ENCODE measurements at places on chromosomes 2 and 18. TPM values are rescaled to one million over a fixed set of nuclear protein-coding genes. Genes with fewer than 3 reads are reported as not detected.
A peak's percentile ranks its signal among the peaks of the same experiment; 100 is the strongest.

- H3K36me3 ChIP-seq, result no peaks in the 10 kb centered on the region
- DNase-seq, result no peak
- H3K27me3 ChIP-seq, result no peaks in the 10 kb centered on the region
- H3K27ac ChIP-seq, result no peak overlapping the region
These were observed 2.6 kb upstream of the ASXL3 start for GRCh38 chr18:33575451-33575850.

- H3K36me3 ChIP-seq, result no peaks in the 10 kb centered on the region
- no peaks in the 10 kb centered on the region for H3K27me3 ChIP-seq
- H3K27ac ChIP-seq, result no peak overlapping the region
- no peaks in the 10 kb centered on the region for H3K4me1 ChIP-seq
- DNase-seq, result no peak
These were observed 277.9 kb upstream of the HS6ST1 start for GRCh38 chr2:128596396-128597120.

DNA sequence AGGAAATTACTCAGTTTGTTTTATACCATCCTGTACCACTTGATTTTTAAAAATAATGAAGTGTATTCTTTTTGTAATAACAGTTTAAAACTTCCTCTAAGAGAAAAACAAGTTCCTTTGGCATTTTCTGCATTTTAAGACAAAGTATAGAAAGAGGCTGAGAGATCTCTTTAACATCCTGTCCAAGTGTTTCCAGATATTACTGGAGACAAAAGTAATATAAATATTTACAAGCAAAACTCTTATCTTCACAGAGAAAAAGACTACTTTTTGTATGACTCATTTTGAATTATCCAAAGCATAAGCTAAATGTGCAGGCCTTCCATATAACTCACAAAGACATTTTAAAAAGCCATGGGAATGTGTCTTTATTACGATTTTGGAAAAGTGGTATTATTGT is 221.1 kb downstream of the RDH14 start:
- no peak overlapping the region for H3K27ac ChIP-seq
- no peak overlapping the region for H3K4me3 ChIP-seq
- no peak for DNase-seq
- no peaks in the 10 kb centered on the region for H3K4me1 ChIP-seq

GRCh38 chr2:134417968-134418582 is 164.2 kb downstream of the MGAT5 start:
- H3K4me1 ChIP-seq, result peaks cover 5% of the 10 kb centered on the region
- H3K27ac ChIP-seq, result no peak overlapping the region
- H3K36me3 ChIP-seq, result no peaks in the 10 kb centered on the region
- H3K4me3 ChIP-seq, result no peak overlapping the region

DNA sequence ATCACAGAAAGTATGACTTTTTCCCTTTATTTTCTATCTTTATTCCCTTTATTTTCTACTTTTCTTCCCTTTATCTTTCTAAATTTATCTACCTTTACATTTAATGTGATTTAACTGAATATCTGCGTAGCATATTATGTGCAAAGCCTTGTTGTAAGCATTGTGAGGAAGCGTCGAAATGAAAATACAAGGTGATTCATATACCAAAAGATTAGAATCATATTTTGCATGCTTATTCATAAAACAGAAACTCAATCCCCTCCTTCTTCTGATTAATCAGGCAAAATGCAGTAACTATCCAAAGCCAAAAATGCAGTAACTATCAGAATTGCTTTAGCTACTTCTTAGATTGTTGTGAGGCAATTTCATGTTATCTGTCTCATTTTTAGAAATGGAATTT is 393.0 kb downstream of the CDH19 start:
- no peaks in the 10 kb centered on the region for H3K4me1 ChIP-seq
- H3K36me3 ChIP-seq, result no peaks in the 10 kb centered on the region
- DNase-seq, result no peak
- no peak overlapping the region for H3K4me3 ChIP-seq
- H3K27me3 ChIP-seq, result no peaks in the 10 kb centered on the region

- no peak overlapping the region for H3K4me3 ChIP-seq
- no peak overlapping the region for H3K27ac ChIP-seq
- no peaks in the 10 kb centered on the region for H3K36me3 ChIP-seq
- H3K27me3 ChIP-seq, result no peaks in the 10 kb centered on the region
These were observed 90.4 kb downstream of the PTRHD1 start for GRCh38 chr2:24702800-24703199.

DNA sequence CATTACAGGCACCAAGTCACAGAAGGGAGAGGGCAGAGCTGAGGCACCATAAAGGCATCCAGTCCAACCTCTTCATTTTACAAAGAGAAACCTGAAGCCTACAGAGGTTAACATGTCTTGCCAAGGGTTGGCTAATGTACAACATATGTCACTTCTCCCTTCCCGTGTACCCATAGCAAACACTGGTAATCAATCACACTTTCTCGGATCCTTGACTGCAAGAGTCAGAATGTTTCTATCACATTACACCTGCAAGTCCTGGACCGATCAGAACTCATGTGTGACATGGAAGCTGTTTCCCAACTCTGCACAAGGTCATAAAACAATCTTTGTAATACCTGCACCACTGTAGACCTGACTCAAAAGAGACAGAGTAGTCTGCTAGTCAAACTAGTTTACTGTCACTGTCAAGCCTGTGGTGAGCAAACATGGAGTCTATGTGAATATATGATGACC is 6.0 kb downstream of the ANKRD44 start:
- no peaks in the 10 kb centered on the region for H3K27me3 ChIP-seq
- H3K4me3 ChIP-seq, result no peak overlapping the region
- no peak for DNase-seq

DNA sequence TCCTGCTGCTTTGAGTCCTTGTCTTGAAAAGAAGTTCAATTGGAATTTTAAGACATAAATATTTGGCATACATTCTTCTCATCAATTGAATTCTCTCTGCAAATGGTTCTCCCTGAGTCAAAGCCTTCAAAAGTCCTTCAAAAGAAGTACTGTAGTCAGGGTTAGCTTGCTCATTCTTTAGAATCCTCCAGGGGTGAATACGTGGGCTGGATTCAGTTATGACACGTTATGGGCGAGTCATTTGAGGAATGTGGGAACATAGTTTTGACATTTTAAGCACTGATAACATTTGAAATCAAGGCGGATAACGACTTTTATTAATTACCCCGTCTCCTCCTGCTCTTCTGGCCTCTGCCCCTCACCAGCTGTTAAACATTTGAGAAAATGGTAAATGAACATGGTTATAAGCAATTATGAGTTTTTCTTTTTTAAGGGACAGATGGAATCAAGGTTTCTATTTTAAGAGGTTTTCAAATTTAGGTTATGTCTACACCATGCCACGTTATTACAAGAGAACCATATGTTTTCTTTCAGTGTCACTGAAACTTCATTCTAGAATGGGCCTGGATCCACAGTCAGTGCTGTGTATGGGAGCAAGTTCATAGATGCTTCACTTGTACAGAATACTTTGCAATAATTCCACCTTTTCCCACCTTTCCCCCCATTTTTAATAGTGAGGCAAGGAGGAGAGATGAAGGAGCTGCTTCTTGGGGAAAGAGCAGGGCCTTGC is 273.1 kb downstream of the TSN start:
- DNase-seq, result peak; percentile 21
- no peaks in the 10 kb centered on the region for H3K36me3 ChIP-seq
- no peak overlapping the region for H3K4me3 ChIP-seq
- H3K27me3 ChIP-seq, result no peaks in the 10 kb centered on the region
- peaks cover 22% of the 10 kb centered on the region for H3K4me1 ChIP-seq

GRCh38 chr18:24935896-24936295 is 416.1 kb downstream of the ZNF521 start:
- H3K27ac ChIP-seq, result no peak overlapping the region
- no peak for DNase-seq
- no peaks in the 10 kb centered on the region for H3K27me3 ChIP-seq

GRCh38 chr18:6613581-6613980 is 115.9 kb upstream of the ARHGAP28 start:
- H3K27me3 ChIP-seq, result no peaks in the 10 kb centered on the region
- H3K4me3 ChIP-seq, result no peak overlapping the region
- no peak overlapping the region for H3K27ac ChIP-seq
- DNase-seq, result no peak

- no peak overlapping the region for H3K27ac ChIP-seq
- peaks cover 8% of the 10 kb centered on the region for H3K4me1 ChIP-seq
- no peak overlapping the region for H3K4me3 ChIP-seq
- no peak for DNase-seq
These were observed 10.6 kb downstream of the DNAJB2 start for GRCh38 chr2:219289537-219290361.

DNA sequence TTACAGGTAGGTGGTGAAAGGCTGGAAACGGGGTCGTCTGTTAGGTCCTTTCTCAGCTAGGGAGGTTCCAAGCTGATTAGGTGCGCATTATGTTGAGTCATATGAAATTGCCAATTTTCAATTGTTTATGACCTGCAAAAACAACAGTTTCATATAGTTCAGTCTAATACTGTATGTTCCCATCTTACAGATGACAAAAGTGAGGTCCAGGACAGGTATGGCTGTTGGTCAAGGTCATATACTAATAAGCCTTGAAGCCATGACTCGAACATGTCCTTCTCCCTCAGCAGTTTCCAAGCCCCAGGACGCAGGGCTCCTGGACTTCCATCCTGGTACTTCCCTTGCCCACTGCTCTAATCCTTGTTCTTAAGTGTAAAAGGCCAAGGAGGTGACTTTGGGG is 81.7 kb upstream of the MCFD2 start:
- H3K27ac ChIP-seq, result no peak overlapping the region
- no peak overlapping the region for H3K4me3 ChIP-seq
- no peak for DNase-seq
- H3K27me3 ChIP-seq, result no peaks in the 10 kb centered on the region
- H3K4me1 ChIP-seq, result no peaks in the 10 kb centered on the region

DNA sequence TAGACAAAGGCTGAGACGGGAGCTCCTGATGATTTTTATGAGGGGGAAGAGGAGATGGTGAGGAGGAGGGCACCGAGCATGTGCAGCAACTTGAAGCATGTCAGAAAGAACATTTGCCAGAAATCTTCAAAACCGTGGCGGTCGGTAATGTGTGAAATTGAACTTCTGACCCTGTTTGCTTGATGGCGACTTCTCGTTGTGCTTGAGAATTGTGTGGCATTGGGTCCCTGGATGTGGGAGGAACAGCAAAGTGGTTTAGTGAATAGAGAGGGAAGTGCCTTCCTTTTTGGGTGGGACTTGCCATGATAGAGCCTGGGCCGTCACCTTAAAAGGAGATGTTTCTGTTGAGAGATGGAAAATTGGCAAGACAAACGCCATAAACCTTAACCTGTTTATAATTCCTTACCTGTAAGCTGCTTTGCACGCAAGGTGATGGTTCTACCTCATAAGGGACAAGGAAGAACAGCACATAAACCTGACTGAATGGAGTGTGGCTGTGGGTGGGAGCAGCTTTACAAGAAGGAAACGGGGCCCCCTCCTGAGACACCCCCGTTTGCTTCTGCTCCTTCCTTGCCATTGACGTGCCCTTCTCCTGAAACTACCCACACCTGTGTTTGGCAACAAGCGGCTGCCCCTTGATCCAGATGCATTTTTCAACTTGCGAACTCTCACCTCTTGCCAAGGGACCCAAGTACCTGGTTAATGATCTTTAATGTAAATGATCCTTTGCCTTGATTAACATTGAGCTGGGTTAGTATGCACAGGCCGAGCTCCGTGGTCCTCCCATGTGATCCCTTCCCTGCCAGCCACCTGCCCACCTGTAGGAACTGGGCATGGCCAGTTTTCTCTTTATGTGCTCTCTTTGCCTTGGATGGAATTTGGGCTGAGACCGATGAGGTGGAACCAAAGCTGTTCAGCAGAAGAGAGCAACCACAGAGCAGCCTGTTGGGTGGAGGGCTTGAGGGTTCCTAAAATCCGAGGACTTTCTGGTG is 153.2 kb downstream of the NEDD4L start:
- H3K27ac ChIP-seq, result no peak overlapping the region
- no peaks in the 10 kb centered on the region for H3K27me3 ChIP-seq
- no peak overlapping the region for H3K4me3 ChIP-seq

- H3K36me3 ChIP-seq, result no peaks in the 10 kb centered on the region
- H3K4me1 ChIP-seq, result no peaks in the 10 kb centered on the region
- H3K27me3 ChIP-seq, result peaks cover 3% of the 10 kb centered on the region
- no peak overlapping the region for H3K27ac ChIP-seq
- no peak for DNase-seq
These were observed 34.2 kb downstream of the ABCA12 start for GRCh38 chr2:215104226-215104625.

CASP8 gene
- total RNA-seq, result 114 TPM

MAP2 gene
- total RNA-seq, result 0.97 TPM

MAPK4 gene
- total RNA-seq, result not detected

DLGAP1 gene
- total RNA-seq, result 8.8 TPM

COL3A1 gene
- not detected for total RNA-seq

BMP10 gene
- not detected for total RNA-seq

APLF gene
- total RNA-seq, result 2.5 TPM

BUB1 gene
- total RNA-seq, result 48.2 TPM

Data from Karpas-422 (cell line).